Colonic mucosa (tissue), 4 donors: ENCODE measurements at places on chromosomes 2 and 18. TPM values are rescaled to one million over a fixed set of nuclear protein-coding genes. Genes with fewer than 3 reads are reported as not detected.

- no peak for DNase-seq
These were observed 39.7 kb upstream of the MMADHC start for GRCh38 chr2:149627111-149627801.

DNA sequence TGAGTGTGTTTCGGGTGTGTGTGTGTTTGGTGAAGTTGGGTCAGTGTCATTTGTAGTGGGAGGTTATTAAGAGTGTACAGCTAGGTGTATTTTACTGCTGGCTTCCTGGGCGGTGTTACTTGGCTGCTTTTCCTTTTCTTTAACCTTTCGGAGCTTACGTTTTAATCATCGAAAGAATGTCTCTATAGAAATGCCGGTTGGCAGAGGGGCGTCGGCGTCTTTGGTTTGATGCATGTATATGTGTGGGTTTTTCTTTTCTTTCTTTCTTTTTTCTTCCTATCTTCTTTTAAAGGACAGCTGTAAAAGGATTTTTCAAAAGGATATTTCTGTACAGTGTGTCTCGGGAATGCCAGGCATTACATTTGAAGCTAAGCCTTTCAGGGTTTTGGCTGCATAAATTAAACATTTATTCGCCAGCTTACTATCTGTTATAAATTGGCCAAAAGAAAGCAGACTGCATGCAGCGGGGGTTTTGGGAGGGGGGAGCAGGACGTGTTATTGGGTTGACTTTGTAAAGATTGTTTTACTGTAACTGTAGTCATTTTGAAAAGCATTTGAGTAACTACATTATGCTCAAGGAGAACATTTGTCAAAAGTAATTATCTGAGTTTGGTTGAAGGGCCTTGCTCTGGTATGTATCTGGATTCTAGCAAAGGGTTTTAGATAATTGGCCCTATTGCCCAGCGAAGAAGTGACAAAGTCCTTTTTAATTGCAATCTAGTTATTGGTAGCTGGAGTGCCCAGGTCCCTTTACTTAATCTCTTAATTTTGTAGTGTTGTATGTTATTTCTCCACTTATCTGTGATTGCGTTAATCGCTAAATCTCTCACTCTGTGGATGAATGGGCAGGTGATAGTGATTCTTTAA, 1.6 kb downstream of the ASXL3 start:
- DNase-seq, result no peak

- DNase-seq, result no peak
These were observed 160.8 kb downstream of the TGIF1 start for GRCh38 chr18:3610813-3611212.

- no peak for DNase-seq
These were observed 223.6 kb upstream of the GULP1 start for GRCh38 chr2:188068093-188068492.

GRCh38 chr2:169095621-169096105, 26.3 kb downstream of the DHRS9 start:
- no peak for DNase-seq

DNA sequence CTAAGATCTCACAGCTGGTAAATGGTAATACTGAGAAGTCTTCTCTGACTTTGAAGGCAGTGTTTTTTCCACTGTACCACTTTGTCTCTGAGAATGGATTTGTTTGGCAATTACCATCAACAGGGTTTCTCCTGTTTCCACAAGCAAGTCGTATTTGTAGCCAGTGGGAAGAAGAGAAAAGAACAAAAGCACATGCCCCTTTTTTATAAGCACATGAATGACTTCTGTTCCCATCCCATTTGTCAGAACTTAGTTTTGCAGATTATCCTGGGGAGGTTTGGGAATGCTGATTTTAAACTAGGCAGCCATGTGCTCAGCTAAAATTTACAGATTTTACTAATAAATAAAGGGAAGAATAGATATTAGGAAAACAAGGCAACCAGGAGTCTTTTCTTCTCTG, 92.9 kb upstream of the ZSWIM2 start:
- no peak for DNase-seq

- peak; percentile 35 for DNase-seq
These were observed 26.7 kb downstream of the POLR1A start for GRCh38 chr2:86078774-86079545.

GRCh38 chr2:174088706-174089460, 123.7 kb upstream of the SP3 start:
- DNase-seq, result no peak

DNA sequence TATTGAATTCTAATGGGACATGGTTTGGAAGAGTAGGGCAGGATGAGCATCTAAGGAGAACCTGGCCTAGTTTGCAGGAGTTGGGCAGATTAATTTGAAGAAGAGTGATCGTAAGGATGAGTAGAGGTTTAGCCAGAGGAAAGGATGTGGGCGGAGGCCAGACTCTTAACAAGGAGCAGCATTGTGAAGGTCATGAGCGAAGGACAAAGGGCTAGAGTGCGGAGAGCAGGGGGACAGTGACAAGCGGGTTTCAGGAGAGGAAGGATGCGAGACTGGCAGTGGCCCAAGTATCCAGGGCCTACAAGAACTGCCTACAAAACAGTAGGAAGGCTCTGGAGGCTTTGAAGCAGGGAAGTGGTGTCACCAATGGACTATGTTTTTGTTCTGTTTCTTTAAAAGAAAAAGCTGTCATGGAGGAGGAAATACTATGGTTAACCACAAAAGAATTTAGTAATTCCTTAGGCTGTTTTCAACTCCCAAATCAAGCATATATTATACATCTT, 20.1 kb downstream of the SLC66A3 start:
- DNase-seq, result no peak

GRCh38 chr2:230885463-230886130, 20.9 kb downstream of the ITM2C start:
- no peak for DNase-seq

- DNase-seq, result no peak
These were observed 14.8 kb upstream of the SMAD2 start for GRCh38 chr18:47944972-47945852.

GRCh38 chr18:50638884-50639420, 79.1 kb downstream of the MAPK4 start:
- no peak for DNase-seq

- no peak for DNase-seq
These were observed 21.4 kb downstream of the ANKRD30B start for GRCh38 chr18:14769381-14769780.

DNA sequence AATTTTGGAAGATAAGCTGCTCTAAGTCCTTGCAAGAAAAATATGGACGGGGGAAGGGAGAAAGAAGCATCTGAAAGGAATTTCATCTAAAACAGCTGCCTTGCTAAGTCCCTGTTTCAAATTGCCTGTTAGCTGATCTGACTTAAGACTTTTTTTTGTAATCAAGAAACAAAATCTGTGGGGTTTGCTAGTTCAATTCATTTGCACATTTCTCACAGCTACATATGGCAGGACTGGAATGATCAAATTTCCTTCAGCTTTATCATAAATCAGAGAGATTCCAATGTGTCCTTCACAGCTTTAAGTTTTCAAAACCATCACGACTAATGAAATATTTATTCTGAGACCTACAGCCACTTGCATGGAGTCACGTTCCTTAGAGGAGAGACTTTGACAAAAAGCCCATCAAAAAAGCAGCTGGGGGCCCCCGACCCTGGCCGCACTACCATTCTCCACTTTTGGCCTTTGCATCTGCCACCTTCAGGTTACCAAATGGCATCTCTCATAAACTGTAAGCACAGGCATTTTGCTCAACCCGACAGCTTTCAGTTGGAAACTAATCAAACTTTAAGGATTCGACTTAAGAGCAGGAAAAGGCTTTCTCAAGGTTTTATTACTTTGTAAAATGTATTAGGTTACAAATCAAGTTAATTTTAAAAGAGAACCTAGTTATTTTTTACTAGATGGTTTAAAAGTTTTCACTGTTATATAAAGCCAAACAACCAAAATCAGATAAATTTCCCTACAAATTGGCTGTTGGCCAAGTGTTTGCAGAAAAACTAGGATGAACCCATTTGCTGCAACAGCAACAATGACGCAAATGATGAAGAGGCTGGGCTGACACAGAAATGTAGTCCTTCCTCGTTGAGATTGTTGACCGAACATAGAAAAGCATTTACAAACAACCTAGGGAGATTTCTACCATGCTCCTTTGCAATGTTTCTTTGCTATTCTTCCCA, 100.4 kb upstream of the RND3 start:
- DNase-seq, result no peak

- no peak for DNase-seq
These were observed 442.6 kb upstream of the LRATD1 start for GRCh38 chr2:14189929-14190328.

DNA sequence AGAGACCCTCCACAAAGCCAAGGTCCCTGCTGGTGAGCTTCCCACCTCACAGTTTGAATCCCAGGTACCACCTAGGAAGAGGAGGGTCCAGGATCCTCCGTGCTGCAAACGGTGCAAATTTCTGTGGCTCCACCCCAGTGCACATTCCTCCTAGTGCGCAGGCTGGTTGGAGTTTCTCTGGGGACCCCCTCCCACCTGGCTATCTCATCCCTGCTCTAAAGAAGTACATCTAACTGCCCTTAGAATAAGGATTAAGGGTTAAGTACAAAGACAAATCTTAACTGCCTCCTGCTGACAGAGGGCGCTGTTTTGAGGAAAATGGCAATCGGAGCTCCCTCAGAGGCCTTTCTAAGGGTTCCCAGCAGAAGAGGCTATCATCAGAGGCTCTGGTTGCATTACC, 109.6 kb upstream of the FSIP2 start:
- DNase-seq, result peak; percentile 32

- DNase-seq, result no peak
These were observed 21.7 kb upstream of the BAZ2B start for GRCh38 chr2:159637988-159638501.

GRCh38 chr18:4074647-4075046, 380.5 kb downstream of the DLGAP1 start:
- no peak for DNase-seq

DNA sequence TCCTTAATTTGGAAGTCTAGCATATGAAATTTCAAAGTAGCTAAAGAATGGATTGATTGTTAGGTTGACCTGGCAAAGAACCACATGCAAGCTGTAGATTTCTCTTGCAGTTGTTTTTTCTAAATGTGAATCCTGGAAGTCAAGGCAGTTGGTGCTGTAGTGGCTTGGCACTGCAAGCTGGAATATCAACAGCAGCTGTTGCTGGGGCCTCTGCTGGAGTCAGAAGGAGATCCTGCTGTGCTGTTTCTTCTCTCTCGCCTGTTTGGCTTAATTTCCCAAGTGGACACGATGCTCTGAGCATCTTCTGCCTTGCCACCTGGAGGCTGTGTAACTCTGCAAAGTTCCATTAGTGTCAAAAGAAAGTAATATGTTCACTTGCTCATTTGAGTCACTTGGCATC, 12.6 kb downstream of the PIK3C3 start:
- no peak for DNase-seq

GRCh38 chr2:84556190-84556589, 39.9 kb downstream of the DNAH6 start:
- no peak for DNase-seq

DNA sequence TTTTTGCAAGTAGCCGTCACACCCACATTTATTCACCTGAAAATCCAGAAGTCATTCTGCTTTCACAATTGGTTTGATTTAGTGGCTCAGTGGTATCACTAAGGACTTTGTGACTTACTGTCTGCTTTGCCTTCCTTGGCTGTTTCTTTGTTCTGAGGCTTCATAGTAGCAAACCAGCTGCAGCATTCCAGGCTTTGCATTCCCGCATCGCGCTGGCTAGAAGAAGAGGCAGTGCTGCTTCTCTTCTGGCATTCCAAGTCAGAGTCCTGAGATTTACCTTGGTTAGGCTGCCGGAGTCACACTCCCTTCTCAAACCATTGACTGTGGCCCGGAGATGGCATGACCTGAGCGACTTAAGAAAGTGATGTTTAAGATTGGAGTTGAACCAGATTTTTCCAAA, 35.1 kb downstream of the MYO1B start:
- DNase-seq, result no peak

DNA sequence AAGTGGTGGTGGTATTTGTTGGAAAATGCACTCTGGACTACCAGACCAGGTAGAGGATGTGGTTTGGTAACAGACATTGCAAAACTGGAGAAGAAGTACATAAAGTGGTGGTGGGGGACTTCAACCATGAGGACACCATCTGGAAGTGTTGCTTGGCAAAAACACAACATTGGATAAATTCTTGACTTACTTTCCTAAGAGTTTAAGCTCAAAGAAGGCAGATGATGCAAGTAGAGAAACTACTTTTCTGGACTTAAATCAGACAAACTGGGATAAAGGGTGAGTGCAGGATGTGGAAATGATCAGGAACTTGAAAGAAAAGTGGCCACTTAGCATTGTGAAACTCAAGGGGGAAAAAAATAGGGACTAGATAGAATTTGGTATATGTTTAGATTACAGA, 487.4 kb downstream of the ZEB2 start:
- no peak for DNase-seq

DNA sequence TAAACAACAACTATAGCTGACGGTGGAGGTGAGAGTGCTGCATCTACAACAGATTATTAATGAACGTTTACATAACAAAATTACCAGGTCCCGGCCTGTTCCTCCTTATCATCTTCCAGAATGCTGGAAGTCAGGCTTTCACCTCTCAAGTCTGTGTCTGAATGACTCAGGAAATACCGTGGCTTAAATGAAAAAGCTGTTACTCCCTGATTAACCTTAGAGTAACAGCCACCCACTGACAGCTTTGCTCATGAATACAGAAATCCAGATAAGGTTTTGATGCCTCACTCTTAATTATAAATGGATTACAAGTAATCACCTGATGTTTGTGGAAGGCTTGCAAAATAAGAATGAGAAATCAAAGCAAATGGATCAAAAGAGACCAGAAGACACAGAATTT, 885.3 kb upstream of the CELF4 start:
- no peak for DNase-seq

Gene BOLL
- total RNA-seq, result not detected

Gene RAD51AP2
- 0.11 TPM for total RNA-seq

Gene PREPL
- total RNA-seq, result 35.6 TPM

Gene PRADC1
- 47.5 TPM for total RNA-seq

Gene REEP1
- 5.7 TPM for total RNA-seq

Gene MTCL1
- total RNA-seq, result 20.8 TPM

Gene CCDC178
- not detected for total RNA-seq

Gene ADAM23
- total RNA-seq, result 0.52 TPM

Gene MROH2A
- not detected for total RNA-seq

Gene RND3
- total RNA-seq, result 26.8 TPM
